Activated CD8-positive, alpha-beta memory T cell treated with anti-CD3 and anti-CD28 coated beads, Interleukin-2, amount 50 U/mL, for 48 hours (primary cell): ENCODE measurements at places on chromosomes 12 and 14.

GRCh38 chr12:127270193-127270592 lies 996.8 kb upstream of the TMEM132C start:
- DNase-seq: no peak

- DNase-seq: no peak
Measured at GRCh38 chr12:45234139-45234865, 18.4 kb downstream of the ANO6 start.

DNA sequence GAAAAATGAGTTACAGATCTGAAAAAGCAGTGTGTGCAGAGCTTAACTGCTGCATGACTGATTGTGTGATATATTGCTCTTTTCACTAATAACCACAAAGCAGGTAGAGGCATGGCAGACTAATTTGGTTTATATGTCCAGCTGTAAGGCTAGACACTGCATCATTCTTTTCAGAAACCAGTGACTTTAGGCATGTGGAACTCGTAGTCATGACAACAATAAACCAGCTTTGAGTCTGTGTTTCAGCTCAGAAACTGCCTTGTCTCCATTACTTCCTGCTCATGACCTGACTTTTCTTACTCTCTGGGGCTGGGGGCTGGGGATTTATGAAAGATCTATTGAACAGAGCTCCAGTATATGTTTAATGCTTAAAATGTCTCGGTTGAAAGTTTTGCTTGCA lies 146.8 kb upstream of the LRIG3 start:
- DNase-seq: no peak

GRCh38 chr12:101204602-101205304 lies 5.3 kb downstream of the SLC5A8 start:
- no peak for DNase-seq

DNA sequence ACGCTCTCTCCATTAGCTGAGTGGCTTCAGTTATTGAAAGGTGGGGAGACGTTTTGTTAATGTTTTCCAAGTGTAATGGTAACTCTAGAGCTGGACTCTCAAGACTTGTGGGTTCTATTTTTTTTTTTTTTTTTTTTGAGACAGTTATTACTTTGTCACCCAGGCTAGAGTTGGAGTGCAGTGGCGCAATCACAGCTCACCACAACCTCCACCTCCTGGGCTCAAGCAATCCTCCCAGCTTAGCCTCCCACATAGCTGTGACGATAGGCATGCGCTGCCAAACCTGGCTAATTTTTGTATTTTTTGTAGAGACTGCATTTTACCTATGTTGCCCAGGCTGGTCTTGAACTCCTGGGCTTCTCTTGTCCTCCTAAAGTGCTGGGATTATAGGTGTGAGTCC lies 26.2 kb downstream of the ATF1 start:
- no peak for DNase-seq

DNA sequence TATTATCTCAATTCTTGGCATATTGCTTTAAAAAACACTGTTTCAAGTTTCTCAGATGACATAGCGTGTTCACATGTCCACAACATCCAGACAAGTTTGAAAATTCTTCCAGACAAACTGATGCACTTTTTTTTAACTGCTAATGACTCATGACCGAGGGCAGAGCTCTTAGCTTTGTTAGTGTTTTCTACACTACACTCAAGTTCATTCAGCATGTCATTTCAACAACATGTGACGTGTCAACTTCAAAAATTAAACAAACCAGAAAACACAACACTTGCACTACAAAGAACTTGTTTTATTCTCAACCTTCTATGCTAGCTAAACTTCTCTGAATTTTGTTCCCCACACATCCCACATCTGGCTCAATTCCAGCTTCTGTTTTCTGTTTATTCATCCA lies 1186.3 kb upstream of the FLRT2 start:
- DNase-seq: no peak

DNA sequence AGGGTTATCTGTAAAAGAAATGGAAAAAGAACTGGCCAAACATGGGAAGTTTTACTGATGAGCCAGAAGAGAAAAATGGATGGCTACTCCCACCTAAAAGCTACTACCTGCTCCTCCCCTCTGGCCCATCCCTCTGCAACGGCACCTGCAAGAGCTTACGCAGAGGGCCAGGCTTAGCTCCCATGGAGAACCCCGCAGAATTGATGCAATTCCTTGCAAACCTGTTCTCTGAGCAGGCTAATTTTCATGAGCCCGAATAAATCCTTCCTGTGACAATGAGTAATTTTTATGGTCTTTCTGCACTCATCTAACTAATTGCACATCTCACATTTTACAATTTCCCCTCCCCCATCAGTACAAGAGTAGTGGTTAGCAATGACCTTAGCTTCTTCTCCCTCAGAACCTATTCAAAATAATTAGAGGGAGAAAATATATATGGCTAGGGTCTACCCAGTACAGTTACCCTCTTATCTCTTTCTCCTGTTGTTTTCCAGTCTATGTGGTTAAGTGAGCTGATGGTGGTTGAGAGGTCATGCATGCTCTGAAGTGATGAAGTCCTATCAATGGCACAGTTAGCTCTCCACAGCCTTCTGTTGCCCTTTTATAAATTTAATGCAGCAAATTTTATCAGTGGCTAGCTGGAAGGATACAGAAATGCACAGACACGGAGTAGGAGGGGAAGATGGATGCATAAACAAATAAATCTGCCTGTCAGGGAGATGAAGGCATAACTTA lies 67.7 kb upstream of the NTF3 start:
- no peak for DNase-seq
